Islet precursor cell (in vitro differentiated cells): ENCODE measurements at places on chromosomes 4 and X.

- DNase-seq = peak; percentile 43
Measured at GRCh38 chrX:47179221-47179927, 14.3 kb upstream of the UBA1 start.

DNA sequence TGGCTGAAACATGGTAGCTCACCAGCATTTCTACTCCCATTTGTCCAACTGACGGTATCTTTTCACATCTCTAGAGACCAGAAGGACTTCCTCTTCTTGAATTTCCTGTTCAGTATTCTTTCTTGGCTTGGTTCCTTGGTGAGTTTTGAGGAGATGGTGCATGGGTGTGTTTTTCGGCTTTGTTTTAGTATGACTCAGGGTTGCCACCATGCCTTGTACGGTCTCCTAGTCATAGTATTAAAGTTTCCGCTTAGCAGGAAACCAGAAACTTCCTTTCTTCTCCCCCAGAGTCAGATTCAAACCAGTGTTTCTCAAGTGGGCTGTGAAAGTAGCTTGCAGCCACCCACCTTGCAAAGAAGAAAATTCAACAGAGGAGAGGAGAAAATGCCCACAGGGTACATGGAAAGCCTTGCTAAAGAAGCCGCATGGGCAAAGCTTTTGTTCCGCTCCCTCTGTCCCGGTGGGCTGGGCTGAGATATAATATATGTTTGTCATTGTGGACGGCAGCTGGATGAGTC, 5.7 kb downstream of the CD99 start:
- no peak for DNase-seq

- DNase-seq = no peak
Measured at GRCh38 chr4:74267998-74268606, 40.2 kb upstream of the EPGN start.

DNA sequence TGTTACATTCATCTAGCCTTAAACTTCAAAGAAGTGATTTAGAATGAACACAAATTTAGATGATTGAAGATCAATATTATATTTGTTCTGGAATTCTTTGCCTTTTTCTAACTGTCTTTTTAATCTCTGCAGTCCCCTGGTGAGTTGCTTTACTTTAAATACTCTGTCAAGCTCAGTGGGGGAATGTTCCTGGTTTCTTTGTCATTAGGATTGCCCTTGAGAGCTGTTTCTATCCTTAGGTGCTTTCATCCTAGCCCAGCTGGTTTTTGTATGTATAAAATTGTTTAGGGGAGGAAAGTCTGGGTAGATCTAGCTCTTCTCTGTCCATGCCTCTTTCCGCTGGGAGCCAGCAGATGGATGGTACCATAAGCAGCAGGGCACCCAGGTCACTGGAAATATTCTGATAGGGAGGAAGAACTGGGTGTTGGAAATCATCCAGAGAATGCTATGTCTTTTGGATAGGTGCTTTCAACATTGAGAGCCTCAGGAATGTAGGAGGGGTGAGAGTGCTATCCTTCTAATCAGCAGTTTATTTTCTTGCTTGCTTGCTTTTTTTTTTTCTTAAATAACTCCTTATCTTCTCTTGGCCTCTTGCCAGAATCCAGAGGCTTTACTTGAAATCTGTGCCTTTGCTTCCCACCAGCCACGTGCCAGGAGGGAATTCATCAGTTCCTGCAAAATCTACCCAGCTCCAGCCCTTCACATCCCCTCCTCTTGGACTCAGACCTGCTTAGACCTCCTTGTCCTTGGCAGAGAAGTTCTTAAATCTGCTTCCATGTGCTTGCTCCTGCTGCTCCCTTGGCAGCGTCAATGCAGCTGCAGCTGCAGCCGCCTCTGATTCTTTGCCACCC, 215.3 kb upstream of the ANXA3 start:
- DNase-seq = no peak
